GM04504 (cell line): ENCODE measurements at places on chromosomes 3 and 15.

GRCh38 chr3:11613851-11614487 is 29.7 kb downstream of the VGLL4 start:
- no peak for DNase-seq

- peak; percentile 77 for DNase-seq
Measured at GRCh38 chr3:106261915-106262683, 393.3 kb upstream of the CBLB start.

- no peak for DNase-seq
Measured at GRCh38 chr15:31307270-31308184, 19.1 kb upstream of the KLF13 start.

DNA sequence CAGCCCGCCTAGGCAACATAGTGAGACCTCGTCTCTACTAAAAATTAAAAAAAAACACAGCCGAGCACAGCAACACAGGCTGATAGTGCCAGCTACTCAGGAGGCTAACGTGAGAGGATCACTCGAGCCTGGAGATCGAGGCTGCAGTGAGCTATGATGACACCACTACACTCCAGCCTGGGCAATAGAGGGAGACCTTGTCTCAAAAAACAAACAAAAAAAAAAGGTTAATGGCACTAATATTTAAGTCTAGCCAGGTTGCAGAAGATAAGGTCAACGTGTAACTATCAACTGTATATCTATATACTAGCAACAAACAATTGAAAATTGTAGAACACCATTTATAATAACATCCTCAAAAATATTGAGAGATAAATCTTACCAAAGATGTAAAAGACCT is 75.1 kb downstream of the MYO9A start:
- DNase-seq, result no peak

DNA sequence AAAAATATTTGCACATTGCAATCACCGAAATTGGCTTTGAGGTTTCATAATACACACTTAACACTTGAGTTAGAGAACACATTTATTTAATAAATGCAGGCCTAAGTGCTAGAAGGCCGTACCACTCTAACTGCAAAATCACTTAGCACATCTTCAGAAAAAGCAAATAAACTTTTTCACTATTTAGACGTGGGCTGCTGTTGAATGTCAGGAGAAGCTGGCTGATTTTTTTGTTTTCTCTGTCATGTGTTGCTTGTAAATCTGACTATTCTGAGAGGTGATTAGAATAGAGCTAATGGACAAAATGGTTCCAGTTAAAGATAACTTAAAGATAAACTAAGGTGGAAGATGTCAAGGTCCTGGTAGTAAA is 265.1 kb downstream of the FOXP1 start:
- DNase-seq, result no peak

DNA sequence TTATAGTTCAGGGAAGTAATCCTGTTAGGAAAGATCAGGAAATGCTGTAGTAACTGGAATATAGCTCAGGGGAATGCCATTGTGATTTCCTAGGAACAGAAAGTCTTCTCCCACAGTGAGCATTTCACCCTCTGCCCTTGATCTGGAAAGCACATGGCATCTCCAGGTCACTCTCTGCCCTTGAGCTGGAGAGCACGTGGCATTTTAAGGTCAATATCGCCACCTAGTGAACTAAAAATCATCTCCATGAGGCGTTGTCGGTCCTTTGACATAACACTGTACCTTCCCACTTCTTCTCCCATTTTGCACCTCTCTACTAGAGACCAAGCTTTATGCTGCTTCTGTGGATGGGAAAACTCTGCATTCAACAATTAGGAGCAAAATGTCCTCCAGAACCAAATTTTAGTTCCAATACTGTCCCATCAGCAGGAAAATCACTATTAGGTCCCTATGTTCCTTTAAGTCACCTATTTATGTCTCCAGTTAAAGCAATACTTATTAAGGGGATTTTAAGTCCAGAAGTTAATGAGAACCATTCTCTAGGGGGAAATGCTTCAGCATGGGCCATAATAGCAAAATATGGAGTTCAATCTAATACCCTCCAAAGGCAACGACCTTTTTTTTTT is 54.7 kb upstream of the GK5 start:
- DNase-seq, result peak; percentile 63

- DNase-seq, result no peak
Measured at GRCh38 chr15:84033793-84034553, 201.6 kb upstream of the GOLGA6L4 start.
